ENCODE measurements at places on chromosomes 16 and 17.

DNA sequence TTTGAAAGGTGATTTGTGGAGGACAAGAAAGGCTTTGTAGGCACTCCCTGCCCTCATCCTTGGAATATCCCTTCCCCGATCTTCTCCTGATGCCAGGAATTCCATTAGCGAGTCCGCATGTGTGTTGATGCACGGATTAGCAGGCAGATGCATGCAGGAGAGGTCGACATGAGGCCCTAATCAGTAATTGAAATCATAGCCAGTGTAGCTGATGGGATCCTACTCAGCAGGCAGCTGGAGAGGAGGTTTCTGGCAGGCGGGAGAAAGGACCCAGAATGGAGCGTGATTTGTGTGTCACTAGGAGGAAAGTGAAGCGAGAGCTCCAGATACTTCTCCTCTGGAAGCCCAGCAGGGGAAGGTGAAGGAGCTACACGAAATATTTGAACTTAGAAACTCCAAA is 196.3 kb upstream of the CDH11 start:
- DNase-seq: no peak

DNA sequence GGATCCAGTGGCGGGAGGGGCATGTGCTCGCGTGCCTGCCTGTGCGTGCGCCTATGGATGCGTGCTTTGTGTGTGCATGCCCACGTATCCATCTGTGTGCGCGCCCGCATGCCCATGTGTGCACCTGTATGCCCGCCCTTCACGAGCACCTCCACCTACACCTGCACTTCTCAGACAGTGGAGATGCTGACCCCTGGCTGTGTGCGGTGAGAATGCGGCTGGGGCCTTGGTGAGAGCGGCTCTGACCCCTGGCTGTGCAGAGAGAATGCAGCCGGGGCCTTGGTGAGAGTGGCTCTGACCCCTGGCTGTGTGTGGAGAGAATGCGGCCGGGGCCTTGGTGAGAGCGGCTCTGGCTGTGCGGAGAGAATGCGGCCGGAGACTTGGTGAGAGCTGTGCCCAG is 33.9 kb downstream of the AXIN1 start:
- DNase-seq: peak; percentile 31

DNA sequence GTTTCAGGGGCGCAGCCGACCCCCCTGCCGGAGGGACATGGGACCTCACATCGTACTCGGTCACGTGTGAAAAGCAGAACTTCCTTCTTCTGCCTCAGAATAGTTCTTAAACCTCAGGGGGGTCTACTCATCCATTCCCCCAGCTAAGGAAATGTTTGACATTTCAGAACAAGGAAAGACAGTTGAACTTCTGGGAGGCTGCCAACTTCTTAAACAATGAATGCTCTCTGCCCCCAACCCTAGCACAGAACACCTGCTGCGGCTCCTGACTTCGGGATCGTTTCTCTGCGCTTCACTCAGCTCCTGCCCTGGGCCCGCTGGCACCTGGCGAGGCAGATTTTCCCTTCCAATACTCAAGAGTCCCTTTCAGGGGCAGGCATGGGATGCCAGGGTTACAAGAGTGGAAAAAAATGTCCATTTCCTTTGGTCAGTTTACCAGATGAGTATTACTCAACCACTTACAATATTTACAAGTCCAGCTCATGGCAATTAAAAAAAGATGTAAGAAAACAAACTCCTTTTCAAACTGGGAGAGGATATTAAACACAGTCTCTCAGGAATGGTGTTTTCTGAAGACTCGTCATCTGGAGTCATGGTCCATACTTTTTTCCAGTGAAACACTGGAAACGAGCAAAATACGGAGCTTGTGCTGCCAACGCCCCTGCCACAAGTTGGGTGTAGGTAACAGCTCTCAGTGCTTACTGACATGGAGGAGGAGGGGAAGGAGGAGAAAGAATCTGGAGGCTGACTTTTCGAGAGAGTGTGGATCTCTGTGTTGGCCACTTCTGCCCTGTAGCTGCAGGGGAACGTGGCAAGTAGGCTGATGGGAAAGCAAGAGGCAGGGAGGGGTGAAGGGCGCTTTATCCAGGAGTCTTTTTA is 235.7 kb downstream of the NTN1 start:
- DNase-seq: no peak

GRCh38 chr16:75497558-75497957 is 2.3 kb upstream of the CHST6 start:
- no peak for DNase-seq

DNA sequence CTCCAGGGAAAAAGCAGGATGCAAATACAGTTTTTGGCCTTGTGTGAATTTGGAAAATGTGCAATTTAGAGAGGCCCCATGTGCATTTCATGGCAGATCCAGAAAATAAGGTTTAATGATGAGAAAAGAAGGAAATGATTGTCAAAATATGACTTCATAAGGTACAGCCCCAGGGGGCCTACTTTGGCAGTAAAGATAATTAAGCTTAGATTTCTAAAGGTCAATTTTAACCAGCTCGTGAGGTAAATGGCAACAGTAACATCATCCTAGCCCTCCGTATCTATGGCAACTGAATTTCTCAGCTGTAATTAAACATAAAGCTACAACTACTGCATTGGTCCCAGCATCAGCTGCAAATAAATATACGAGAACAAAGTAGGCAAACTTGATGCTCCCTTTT is 30.0 kb upstream of the PRSS54 start:
- DNase-seq: no peak

GRCh38 chr16:85519540-85520231 is 93.4 kb upstream of the GSE1 start:
- no peak for DNase-seq

- no peak for DNase-seq
Measured at GRCh38 chr17:35051579-35052240, 11.8 kb downstream of the RFFL start.

DNA sequence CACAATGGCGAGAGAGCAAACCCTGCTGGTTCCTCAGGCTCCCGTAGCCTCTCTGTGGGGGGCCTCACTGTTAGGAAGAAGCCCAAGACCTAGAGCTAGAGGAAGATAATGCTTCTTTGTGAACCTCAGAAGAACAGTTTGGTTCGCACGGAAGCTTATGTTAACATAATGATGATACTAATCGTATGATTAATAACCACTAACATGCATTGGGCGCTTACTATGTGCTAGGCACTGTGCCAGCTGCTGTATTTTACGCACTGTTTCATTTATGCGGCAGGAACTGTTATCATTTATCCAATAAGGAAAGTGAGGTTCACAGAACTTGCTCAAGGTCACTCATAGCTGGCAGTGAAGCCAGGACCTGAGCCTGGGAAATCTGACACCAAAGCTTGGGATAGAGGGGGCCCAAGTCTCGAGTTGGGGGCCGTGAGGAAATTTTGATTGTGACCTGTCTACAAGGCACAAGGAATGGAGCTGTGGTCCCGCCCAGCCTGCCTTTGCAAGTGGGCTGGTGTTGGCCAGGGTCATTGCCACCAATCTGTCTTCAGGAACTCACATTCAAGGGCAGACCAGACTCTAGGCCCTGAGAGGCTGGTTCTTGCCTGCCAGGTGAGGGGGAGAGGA is 6.8 kb downstream of the PRCD start:
- no peak for DNase-seq

DNA sequence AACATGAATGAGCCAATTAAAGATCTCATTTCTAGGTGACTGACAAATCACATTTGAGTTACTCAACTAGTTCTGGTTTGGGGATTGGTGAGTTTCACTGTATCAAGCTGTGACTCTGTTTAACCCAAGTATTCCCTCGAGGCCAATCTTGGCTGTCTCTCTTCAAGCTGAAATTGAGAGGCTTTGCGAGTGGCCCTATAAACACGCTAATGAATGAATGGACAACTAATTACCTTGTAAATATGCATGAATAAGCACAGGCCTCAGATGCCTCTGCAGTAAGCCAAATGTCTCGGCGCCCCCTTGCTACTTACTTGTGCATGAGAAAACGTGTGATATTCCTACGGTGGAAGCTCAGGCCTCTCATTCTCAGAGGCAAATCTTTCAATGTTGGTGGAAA is 450.3 kb upstream of the PSMD7 start:
- no peak for DNase-seq

DNA sequence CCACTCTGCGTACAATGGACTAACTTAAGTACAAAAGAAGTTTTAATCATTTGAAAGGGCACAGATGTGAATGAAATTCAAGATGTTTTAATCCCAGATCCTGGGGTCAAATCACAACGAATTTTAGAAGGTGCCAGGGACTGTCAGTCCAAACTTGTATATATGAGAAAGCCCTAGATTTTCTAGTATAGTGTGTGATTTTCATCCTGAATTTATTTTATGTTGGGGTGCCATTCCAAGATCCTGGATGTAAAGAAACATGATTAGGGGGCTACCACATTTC is 64.3 kb downstream of the TUBD1 start:
- DNase-seq: no peak

GRCh38 chr17:81902023-81902652 is at the start of gene NPB:
Gene NPB (plus strand): TSS chr17:81902238. CDS start chr17:81902278, 40 bp downstream.
- DNase-seq: no peak

DNA sequence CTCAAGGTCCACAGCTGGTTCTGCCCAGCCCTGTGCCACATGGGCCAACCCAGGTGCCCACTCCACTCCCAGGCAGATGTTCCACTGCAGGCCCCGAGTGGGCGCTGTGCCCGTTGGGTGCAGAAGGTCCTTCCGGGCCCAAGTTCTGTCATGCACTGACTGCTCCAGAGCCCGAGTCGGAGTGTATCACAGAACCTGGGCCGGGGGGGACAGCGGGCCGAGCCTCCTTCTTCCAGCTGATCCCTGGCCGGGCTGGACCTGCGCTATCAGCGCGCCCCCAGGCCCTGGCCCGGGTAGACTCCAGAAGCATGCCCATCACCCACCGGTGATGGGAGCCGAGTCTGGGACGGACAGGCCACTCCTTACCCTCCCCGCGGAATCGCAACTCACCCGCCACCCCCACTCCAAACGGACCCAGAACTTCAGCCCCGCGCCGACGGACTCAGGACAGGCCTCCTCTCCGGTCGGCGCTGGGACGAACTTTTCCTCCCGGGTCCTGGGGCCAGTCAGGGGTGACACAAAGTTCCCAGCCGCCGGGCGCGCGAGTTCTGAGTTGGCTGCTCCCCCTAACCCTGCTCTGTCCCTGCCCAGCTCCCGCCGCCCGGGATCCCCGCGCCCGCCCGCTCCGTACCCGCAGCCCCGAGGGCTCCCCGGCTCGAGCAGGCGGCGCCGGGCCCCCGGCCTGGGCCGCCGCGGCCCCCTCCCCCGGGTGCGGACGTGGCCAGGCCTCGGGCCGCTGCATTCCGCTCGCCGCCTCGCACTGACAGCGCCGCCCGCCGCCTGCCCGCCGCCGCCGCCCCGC is at the start of gene COPZ2:
Gene COPZ2 (minus strand): TSS at position 762 of the 802 bp plus-strand sequence. CDS start 20 bp downstream, at position 742.
- DNase-seq: peak; percentile 56

- no peak for DNase-seq
Measured at GRCh38 chr17:72804949-72805707, 287.4 kb downstream of the SLC39A11 start.

GRCh38 chr17:59338498-59338897 is 7.0 kb downstream of the YPEL2 start:
- no peak for DNase-seq

DNA sequence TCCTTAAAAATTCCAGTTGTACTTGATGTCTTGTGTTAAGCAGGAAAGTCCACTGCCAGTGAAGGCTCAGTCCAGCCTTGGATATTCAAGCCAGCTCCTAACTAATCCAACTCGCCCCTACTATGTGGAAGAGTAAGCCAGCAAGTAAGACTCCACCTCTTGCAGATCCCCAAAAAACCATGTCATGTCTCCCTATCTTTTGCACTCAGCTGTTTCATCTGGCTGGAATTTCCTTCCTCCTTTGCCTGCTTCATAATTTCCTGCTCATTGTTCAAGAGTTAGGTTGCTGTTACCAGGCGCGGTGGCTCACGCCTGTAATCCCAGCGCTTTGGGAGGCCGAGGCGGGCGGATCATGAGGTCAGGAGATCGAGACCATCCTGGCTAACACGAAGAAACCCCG is 37.8 kb downstream of the RBBP6 start:
- no peak for DNase-seq

GRCh38 chr16:70252355-70252988 is 732 bp upstream of the EXOSC6 start:
- peak; percentile 47 for DNase-seq
